Peyer's patch (tissue), 4 donors: ENCODE measurements at places on chromosomes 2 and 18. TPM values are rescaled to one million over a fixed set of nuclear protein-coding genes. Genes with fewer than 3 reads are reported as not detected.

- no peak for DNase-seq
Measured at GRCh38 chr2:212945526-212945925, 205.9 kb downstream of the IKZF2 start.

DNA sequence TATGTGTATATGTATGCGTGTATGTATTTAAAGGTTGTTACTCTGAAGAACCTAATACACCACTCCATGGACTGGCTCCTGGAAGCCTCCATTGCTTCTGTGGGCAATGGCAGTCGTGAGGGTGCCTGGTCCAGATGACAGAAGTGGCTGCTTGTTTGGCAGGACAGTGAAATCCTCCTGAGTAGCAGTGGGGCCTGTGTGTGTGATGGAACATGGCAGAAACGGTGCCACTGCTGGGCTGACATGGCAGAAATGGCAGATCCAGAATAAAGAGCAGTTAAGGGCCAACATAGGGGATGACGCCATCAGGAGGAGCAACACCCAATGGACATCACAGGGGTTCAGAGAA, 6.1 kb upstream of the CPLX4 start:
- no peak for DNase-seq

TUBB8B gene
- not detected for total RNA-seq

DNA sequence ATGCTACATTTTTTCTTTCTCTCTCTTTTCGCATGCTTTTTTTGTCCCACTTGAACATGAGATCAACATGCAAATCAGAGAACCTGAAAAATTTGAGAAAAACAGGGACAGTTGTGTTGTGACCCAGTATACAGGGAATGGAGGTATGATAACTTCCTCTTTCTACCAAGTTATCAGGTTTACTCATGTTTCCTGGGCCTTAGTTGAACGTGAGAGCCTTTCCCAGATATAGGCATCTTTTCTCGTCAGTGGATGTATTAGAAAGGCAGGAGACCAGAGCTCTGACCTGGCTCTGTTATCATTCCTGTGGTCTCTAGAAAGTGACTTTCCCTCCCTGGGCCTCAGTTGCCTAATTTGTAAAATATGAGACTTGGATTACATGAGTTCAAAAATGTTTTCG, 30.1 kb upstream of the FAM117B start:
- no peak for DNase-seq

IL37 gene
- total RNA-seq: not detected

DNA sequence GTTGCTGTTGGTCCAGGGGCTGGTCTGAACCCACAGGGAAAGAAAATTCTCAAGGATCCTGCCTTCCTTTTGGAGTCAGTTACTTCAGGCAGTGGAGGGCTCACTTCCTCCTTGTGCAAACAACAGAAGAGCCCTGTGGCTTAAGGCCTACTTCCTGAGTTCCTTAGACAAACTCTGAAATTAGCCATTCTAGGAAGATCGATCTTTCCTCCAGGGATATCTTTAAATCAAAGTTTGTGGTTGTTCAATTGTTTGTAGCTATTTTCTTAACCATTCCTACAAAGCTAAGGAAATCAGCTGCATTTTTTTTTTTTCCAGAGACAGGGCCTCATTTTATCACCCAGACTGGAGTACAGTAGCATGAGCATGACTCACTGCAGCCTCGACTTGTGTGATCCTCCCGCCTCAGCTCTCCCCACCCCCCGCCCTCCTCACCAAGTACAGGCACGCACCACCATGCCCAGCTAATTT, 156.0 kb downstream of the TANC1 start:
- no peak for DNase-seq

CIB4 gene
- total RNA-seq: not detected

GRCh38 chr18:58055890-58056558, 12.0 kb downstream of the NEDD4L start:
- no peak for DNase-seq

SLC4A5 gene
- 2.6 TPM for total RNA-seq

DNA sequence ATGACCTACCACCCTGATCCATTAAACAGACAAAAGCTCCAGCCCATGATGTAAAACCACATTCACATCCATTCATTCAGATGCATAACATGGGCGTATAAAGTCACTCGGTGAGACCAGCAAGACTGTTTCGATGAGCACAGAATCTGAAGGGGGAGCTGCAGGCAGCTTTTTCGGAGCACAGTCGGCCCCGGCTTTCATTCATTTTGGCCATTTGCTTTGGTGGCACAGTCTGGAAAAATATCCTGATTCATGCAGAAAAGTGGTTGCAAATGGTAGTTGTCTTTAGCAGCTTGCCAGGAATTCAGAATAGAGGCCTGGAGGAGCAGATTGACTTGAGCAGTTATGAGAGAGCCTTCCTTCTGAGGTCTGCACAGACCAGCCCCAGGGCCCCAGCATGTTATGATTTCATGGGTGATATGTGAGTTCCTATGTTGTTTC, 11.2 kb downstream of the ARID5A start:
- DNase-seq: peak; percentile 17

DNA sequence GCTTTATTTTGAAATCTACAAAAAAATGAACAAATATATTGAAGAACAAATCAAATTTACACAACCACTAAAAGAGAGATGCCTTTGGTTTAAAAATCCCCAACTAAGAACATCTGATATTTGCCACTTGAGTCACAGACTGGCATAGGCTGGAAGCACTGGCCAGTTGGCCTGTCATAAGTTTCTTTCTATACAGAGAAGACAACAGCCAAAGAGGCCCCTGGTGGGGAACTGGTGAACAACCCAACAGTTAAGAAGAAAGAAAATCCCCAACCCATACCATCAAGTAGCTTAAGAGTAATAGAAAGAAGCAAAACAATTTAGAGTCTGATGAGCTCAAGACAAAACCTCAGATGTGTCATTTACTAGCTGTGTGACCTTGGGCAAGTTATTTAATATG, 45.5 kb downstream of the OSR1 start:
- no peak for DNase-seq

DNA sequence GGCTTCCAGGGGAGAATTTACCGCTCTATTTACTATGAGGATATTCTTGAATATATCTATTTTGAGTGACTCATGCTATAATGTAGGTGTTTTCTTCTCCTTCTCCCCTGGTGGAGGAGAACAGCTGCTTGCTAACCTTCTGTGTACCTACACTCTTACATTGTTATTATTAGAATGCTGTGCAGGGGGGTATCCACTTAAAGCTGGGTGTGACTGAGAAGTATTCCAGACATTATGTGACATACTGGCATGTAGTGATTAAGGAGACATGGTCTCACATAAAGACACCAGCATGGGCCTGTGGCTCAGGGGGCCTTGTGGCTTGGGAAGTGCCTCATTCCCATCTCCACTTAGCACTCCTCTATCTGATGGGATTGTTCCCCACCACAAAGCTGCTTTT, 287.9 kb downstream of the PTPRM start:
- no peak for DNase-seq

GRCh38 chr2:147681093-147681492, 163.7 kb upstream of the ACVR2A start:
- DNase-seq: no peak

GRCh38 chr2:136022396-136023146, 37.1 kb upstream of the DARS1 start:
- DNase-seq: no peak

IGFBP5 gene
- total RNA-seq: 56.8 TPM

DNA sequence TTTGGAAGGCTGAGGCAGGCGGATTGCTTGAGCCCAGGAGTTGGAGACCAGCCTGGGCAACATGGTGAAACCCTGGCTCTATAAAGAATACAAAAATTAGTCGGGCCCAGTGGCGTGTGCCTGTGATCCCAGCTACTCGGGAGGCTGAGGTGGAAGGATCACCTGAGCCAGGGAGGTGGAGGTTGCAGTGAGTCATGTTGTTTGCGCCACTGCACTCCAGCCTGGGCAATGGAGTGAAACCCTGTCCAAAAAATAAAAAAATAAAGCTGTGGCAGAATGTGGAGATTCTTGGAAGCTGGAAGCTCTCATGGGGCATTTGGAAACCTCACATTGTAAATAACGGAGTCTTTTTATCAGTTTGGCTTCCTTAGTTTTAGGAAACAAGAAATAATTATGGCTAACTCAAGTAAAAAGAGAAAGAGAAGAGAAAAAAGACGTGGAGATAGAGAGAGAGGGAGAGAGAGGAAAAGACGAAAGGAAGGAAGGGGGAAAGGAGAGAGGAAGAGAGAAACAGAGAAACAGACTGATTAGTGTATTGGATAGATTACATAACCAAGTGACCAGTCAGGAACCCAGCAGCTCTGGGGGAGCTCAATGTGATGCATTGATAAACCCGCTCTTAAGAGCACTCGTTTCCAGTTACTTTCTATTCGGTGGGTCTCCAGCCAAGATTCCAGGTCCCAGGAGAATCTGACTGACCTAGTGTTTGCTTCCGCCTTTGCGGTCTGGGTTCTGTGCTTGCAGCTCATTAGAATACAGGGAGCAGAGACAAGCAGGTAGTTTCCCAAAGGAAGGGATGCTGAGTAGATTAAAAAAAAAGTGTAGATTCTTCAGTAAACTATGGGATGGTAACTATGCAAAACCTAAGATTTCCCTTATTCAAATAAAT, 1.1 kb upstream of the SPAST start:
- DNase-seq: peak; percentile 49

GRCh38 chr2:69836316-69836715, 6.9 kb downstream of the GMCL1 start:
- DNase-seq: no peak

RRM2 gene
- total RNA-seq: 139 TPM

- DNase-seq: no peak
Measured at GRCh38 chr2:205967391-205968075, 118.4 kb downstream of the INO80D start.

DNA sequence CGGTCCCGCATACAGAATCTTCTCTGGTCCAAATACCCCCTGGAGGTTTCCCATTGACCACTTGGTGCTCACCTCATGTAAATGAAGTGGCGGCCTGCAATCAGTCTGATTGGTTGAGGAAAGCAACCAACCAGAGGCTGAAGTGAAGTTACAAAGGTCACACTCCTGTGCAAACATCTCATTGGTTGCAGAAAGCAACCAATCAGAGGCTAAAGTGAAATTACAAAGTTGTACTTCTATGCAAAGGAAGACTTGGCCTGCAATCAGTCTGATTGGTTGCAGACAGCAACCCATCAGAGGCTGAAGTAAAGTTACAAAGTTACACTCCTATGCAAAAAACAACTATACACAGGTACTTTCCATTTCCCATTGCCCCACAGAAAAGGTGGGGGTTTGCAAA, 2.5 kb upstream of the SP100 start:
- DNase-seq: no peak

DNA sequence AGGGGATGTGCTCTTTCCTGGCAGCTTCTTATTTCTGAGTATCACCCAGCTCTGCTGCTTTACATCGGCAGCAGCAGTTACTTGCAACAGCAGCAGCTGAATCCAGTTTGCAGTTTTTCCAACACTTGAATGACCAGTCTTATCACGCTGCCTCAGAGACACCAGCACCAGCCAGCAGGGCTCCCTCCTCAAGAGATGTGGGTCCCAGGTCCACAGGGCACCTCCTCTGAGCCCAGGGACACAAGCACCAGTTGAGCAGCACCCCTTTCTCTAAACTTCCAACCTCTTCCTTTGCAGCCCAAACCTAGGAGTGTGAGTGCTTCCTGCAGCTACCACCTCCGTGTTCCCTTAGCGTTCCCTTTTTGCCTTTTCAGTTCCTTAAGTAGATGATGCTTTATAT, 50.4 kb upstream of the YPEL5 start:
- no peak for DNase-seq

NEU2 gene
- not detected for total RNA-seq

- DNase-seq: no peak
Measured at GRCh38 chr2:192216336-192216735, 21.6 kb upstream of the TMEFF2 start.

STK16 gene
- total RNA-seq: 25.6 TPM

GRCh38 chr18:79566771-79567431, 112.7 kb upstream of the CTDP1 start:
- no peak for DNase-seq

RNASEH1 gene
- total RNA-seq: 42.9 TPM

DNA sequence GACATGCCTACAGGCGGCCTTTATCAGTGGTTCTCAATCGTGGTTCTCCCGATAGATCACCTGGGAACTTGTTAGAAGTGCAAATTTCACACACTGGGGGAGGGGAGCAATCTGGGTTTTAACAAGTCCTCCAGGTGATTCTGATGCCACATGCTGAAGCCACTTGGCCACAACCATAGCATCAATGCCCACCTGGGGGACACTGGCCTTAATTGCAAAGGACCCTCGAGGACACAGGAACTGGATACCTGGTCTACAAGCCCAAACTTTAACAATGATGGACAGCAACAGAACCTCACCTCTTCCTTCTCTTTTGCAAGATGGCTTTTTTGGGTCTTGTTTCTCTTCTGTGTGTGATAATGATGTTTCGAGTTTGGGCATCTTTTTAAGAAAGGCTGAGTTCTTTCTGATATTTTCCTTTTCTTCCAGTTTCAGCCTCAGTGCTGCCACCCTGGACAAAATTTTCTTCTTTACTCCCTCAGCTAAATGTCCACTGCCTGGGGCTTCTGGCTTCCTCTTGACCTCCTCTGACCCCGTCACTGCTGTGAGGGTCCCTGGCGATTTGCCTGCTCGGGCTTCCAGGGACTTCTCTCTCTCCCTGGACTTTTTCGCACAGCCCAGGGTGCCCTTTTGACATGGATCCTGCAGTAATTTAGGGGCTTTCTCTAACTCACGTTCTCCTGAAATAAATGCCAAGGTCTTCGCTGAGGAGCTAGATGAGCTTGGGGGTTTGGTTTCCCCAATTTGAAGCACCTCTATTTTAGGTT, 94.2 kb downstream of the ALPK2 start:
- no peak for DNase-seq

DNA sequence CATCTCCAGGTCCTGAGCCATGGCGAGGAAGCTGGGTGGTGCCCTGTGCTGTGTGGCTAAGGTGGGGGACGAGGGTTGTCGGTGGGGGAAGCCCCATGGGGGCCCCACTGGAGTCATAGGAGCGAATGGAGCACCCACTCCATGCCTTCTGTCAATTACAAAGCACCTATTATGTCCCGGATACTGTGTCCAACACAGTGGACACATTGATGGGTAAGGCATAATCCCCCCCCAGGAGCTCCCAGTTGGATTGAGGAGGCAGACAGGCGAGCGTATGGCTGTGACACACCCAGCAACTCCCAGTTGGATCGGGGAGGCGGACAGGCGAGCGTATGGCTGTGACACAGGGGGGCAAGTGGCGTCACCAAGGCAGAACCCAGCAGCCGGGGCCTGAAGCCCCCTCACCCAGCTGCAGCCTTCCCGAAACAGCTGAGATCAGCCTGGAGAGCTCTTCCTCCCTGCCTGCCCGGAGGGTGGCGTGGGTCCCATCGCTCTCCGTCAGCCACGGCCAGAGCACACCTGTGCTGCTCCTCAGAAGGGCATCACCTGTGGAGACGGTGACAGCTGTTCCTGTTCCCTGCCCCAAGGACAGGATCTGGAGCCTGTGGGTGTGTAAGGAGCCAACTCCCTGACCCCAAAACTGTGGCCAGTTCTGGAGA, 69.6 kb downstream of the HPCAL1 start:
- DNase-seq: no peak

RBM45 gene
- total RNA-seq: 25.6 TPM

SLC9A4 gene
- total RNA-seq: not detected

DNA sequence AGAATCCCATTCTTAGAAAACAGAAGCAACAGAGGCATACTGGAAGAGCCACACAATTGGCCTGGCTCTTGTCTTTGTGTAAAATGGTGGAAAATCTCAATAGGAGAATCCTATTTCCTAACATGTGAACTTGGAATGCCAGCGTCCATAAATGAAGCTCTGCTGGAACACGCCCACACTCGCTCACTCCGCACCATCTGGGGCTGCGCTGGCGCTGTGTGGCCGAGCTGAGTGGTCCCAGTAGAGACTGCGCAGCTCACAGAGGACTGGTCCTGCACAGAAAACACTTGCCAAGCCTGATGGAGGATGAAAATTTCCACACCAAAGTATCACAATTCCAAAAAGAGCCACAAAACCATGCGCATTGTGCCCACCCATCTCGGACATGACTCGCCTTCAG, 56.2 kb downstream of the PXDN start:
- DNase-seq: no peak
